CD8-positive, alpha-beta memory T cell (primary cell): ENCODE measurements at places on chromosomes 1 and 21.

DNA sequence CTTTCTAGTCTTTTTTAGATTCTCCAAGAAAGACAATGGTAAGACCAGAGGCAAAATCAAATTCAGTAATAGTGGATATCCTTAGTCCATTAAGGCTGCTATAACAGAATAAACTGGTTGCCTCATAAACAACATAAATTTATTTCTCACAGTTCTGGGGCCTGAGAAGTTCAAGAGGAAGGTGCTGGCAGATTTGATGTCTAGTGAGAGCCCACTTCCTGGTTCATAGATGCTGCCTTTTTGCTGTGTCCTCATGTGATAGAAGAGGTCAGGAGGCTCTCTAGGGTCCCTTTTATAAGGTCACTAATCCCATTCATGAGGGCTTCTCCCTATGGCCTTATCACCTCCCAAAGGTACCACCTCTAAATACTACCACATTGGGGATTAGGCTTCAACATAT, 31.5 kb upstream of the BTG3 start:
- H3K27me3 ChIP-seq, result no peaks in the 10 kb centered on the region
- DNase-seq, result no peak
- H3K4me1 ChIP-seq, result no peaks in the 10 kb centered on the region
- H3K4me3 ChIP-seq, result no peak overlapping the region

DNA sequence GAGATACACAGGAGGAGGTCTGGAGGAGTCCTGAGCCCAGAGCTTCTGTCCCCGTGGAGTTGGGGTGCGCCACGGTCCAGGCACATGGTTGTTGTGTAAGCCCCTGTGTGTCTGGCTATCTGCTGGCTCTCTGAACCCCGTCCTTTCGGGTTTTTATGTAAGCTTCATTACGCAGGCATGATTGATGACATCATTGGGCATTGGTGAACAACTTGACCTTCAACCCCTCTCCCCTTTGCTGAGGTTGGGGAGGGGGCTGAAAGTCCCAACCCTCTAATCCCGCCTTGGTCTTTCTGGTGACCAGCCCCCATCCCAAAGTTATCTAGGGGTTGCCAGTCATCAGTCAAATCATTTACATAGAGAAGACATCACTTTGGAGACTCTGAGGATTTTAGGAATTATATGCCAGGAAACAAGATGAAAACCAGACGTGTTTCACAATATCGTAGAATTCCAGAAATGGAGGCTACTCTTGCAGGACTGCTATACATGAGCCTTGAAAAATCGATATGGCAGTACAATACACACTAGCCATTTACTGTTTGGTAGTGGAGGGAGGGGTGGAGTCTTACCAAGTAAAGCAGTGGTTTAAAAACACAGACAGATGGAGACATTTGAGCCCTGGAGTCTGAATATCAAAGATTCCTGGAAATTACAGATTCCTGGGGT, 69.8 kb upstream of the SCAF4 start:
- DNase-seq, result no peak
- H3K27me3 ChIP-seq, result peaks cover 3% of the 10 kb centered on the region
- no peak overlapping the region for H3K27ac ChIP-seq
- H3K4me3 ChIP-seq, result no peak overlapping the region
- no peaks in the 10 kb centered on the region for H3K36me3 ChIP-seq
- no peaks in the 10 kb centered on the region for H3K4me1 ChIP-seq

DNA sequence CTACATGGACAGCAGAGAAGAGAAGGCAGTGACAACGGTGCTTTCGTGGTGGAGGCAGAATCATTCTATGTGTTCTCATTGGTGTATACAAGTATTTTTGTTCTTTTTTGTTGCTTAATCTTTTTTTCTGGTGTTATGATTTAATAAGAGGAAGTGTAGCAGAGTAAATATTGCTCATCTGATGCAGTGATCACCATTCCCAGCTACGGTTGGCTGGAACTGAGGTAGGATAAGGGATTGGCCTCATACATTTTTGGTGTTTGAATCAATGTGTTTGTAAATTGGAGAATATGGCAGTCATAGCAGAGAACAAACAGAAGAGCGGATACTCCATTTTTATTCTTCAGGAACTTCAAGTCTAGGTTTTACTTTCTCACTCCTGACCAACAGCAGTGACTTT, 76.6 kb downstream of the UBE2U start:
- H3K27ac ChIP-seq, result no peak overlapping the region
- no peaks in the 10 kb centered on the region for H3K4me1 ChIP-seq
- H3K36me3 ChIP-seq, result no peaks in the 10 kb centered on the region
- no peaks in the 10 kb centered on the region for H3K27me3 ChIP-seq

- DNase-seq, result no peak
- H3K27me3 ChIP-seq, result no peaks in the 10 kb centered on the region
- H3K36me3 ChIP-seq, result no peaks in the 10 kb centered on the region
- no peaks in the 10 kb centered on the region for H3K4me1 ChIP-seq
- H3K4me3 ChIP-seq, result no peak overlapping the region
- no peak overlapping the region for H3K27ac ChIP-seq
These were observed 6.4 kb downstream of the GSTM5 start for GRCh38 chr1:109718495-109718894.

GRCh38 chr1:160431571-160431970, 31.2 kb downstream of the VANGL2 start:
- H3K36me3 ChIP-seq, result no peaks in the 10 kb centered on the region
- no peak for DNase-seq
- peaks cover 63% of the 10 kb centered on the region for H3K4me1 ChIP-seq
- no peak overlapping the region for H3K4me3 ChIP-seq
